ENCODE measurements at places on chromosomes 2 and 18. TPM values are rescaled to one million over a fixed set of nuclear protein-coding genes. Genes with fewer than 3 reads are reported as not detected.

- no peak for DNase-seq
- H3K4me1 ChIP-seq: peaks cover 39% of the 10 kb centered on the region
- H3K36me3 ChIP-seq: no peaks in the 10 kb centered on the region
- H3K27ac ChIP-seq: no peak overlapping the region
Observed at GRCh38 chr2:218985325-218986091, 524 bp upstream of the FEV start.

GRCh38 chr2:30113617-30114293 lies 33.1 kb upstream of the YPEL5 start:
- DNase-seq: no peak
- no peak overlapping the region for H3K27ac ChIP-seq
- H3K4me1 ChIP-seq: no peaks in the 10 kb centered on the region

DNA sequence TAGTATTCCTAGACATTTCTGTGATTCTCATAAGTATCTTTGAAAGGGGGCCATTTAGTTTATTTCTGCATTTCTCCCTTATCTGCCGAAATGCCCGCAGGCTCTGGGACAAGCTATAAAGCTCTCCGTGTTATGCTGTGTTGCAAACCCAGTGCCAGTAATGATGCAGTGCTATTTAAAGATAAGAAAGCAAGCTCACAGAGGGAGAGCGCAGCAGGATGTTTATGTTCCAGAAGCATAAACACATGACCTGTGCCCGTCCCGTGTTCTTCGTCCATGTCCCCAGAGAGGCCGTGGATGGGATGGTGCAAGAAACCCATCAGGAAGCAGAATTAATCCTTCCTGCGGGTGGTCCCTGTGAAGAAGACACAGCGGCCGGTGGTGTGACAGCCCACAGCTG lies 99.4 kb downstream of the NEDD4L start:
- H3K36me3 ChIP-seq: no peaks in the 10 kb centered on the region
- peak overlapping the region; percentile 32 for H3K27ac ChIP-seq
- no peak overlapping the region for H3K4me3 ChIP-seq
- no peaks in the 10 kb centered on the region for H3K27me3 ChIP-seq
- H3K4me1 ChIP-seq: peaks cover 14% of the 10 kb centered on the region

DNA sequence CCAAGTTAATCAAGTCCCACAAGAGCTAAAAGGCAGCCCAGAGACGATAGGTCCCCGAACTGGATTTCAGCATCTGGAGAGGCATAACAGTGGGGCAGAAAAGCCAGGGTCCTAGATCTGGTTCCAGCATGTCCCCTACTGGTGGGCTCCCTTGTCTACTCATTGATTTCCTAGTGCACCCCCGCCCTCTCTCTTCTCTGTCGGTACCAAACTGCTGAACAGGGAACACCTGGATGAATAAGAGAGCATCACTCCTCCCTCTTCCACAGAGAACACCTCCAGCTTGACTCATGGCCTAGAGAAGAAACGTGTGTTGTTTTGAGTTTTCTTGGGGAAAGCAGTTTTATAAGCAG lies 101.3 kb downstream of the FOXI3 start:
- no peak for DNase-seq
- H3K27ac ChIP-seq: no peak overlapping the region
- H3K4me1 ChIP-seq: peaks cover 3% of the 10 kb centered on the region
- H3K27me3 ChIP-seq: peaks cover 14% of the 10 kb centered on the region
- no peak overlapping the region for H3K4me3 ChIP-seq

Gene SLC66A2
- 54.2 TPM for total RNA-seq

GRCh38 chr18:74274700-74275099 lies 17.1 kb downstream of the CYB5A start:
- H3K27me3 ChIP-seq: no peaks in the 10 kb centered on the region
- H3K36me3 ChIP-seq: peaks cover 11% of the 10 kb centered on the region
- H3K4me1 ChIP-seq: peaks cover 68% of the 10 kb centered on the region
- H3K27ac ChIP-seq: no peak overlapping the region
- H3K4me3 ChIP-seq: no peak overlapping the region

DNA sequence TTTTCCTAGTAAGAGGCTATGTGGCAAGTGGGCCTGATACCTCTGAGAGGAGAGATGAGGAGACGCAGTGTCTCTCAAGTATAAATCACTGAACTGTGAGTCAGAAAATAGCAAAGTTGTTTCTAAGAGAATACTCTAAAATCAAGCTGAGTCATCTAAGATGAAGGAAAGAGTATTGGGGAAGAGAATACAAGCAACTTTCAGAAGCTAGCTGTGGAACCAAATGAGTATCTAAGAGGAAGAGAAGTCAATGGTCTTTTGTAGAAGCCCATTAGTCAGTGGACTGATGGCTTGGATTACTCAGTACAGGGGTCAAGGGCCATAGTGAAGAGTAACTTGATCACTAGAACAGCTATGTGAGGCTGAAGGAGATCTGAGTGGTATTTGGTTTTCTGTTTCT lies 2.7 kb upstream of the DCC start:
- H3K27me3 ChIP-seq: peaks cover 41% of the 10 kb centered on the region
- H3K4me1 ChIP-seq: no peaks in the 10 kb centered on the region
- H3K27ac ChIP-seq: no peak overlapping the region
- no peak for DNase-seq
- H3K36me3 ChIP-seq: no peaks in the 10 kb centered on the region

- no peaks in the 10 kb centered on the region for H3K27me3 ChIP-seq
- H3K27ac ChIP-seq: no peak overlapping the region
- H3K4me3 ChIP-seq: no peak overlapping the region
- H3K4me1 ChIP-seq: no peaks in the 10 kb centered on the region
- H3K36me3 ChIP-seq: no peaks in the 10 kb centered on the region
- DNase-seq: no peak
Observed at GRCh38 chr2:7450833-7451190, 533.6 kb downstream of the RNF144A start.

DNA sequence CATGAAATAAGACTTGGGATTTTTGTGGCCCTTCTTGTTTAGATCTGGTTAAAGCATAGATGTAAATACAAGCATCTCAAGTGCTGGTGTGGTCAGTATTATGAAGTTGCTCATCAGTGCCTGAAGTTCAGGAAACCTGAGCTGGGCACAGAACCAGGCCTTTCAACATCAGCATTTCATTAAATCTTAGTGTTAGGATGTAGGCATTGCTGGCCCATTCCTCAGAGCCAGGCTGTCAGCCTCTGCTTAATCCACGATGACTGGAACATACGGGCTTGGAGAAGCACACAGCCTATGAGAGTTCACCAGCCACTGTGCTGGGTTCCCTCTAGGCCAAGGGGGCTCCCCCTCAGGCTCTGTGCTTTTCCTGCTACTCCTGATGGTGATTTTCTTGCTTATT lies 270.2 kb downstream of the EN1 start:
- DNase-seq: no peak
- no peak overlapping the region for H3K27ac ChIP-seq
- no peaks in the 10 kb centered on the region for H3K27me3 ChIP-seq
- H3K36me3 ChIP-seq: no peaks in the 10 kb centered on the region
- H3K4me3 ChIP-seq: no peak overlapping the region
- H3K4me1 ChIP-seq: peaks cover 4% of the 10 kb centered on the region

DNA sequence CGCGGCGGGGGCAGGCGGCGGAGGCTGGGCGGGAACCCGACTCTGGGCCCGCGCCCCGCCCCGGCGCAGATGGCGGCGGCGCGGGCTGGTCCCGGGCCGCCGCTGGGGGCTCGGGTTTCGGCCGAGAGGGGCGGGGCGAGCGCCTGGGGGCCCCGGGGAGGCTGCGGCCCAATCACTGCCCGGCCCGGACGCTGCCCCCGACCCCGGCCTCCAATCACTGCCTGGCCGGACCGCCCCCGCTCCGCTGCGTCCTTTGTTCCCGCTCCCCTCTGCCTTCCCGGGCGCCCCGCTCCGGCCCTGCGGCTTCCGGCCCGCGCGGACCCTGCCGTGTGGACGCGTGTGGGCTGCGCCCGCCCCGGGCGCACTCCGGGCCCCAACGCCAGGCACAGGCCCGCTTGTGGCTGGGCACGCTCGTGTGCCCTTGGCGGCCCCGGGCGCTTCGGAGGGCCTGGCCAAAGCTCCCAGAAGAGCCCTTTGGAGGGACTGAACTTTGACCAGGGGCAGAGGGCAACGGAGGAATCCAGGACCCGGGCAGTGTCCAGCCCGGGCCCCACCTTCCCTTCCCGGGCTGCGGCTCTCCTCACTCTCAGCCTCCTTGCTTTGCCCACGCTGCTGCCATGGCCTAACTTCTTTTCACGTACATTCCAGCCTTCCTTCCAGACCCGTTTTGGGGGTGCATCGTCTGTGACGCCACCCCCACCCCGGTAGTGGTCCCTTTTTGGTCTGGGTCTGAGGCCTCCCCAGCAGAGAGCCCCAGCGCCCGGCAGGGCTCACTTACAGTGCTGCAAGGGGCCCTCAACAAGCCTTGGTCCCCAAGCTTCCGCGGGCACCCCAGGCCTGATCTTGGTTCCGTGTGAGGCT lies 27.1 kb upstream of the PTMA start:
- peaks cover 19% of the 10 kb centered on the region for H3K4me1 ChIP-seq
- peak; percentile 91 for DNase-seq
- peak overlapping the region; percentile 95 for H3K27ac ChIP-seq
- peak overlapping the region; percentile 63 for H3K4me3 ChIP-seq
- no peaks in the 10 kb centered on the region for H3K36me3 ChIP-seq
- no peaks in the 10 kb centered on the region for H3K27me3 ChIP-seq

DNA sequence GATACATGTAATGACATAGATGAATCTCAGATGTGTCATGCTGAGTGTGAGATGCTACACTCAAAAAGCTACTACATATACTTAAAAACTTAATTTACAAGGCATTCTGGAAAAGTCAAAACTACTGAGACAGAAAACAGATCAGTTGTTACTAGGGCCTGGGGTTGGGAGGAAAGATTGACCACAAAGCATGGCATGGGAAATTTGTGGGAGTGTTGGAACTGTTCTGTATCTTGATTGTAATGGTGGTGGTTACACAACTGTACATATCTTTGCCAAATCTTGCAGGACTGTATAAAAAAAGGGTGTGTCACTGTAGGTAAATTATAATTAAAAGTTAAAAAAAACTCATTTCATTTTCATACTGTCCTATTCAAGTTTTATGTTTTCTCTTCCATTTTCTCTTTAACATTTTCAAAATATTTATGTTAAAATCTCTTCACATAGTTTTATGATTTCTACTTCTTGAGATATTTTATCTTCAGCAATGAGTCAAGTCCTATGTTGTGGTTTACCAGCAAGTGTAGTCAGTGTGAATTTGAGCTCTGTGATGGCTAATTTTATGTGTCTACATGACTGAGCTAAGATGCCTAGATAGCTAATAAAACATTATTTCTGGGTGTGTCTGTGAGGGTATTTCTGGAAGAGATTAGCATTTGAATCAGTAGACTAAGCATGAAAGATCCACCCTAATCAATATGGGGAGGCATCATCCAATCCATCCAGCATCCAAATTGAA lies 58.6 kb upstream of the VRK2 start:
- H3K27me3 ChIP-seq: no peaks in the 10 kb centered on the region
- no peak overlapping the region for H3K27ac ChIP-seq
- H3K36me3 ChIP-seq: no peaks in the 10 kb centered on the region
- no peak for DNase-seq
- H3K4me1 ChIP-seq: no peaks in the 10 kb centered on the region

DNA sequence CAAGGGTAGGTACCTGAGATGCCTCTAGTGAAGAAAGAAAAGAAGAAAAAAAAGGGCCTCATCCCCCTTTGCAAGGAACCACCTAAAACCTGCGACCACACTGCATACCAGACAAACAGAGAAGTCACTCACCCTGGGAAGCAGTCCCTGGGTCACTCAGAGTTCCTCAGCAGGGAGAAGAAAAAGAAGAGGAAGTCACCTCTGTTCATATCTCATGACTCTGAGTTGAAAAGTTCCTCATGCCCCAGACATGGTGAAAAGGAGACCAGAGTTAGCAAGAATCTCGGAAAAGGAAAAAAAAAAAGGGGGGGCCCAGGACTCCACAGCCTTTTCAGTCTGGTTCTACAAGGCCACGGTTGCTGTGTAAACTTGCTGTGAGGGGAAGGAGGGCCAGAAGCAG lies 478.4 kb upstream of the NRXN1 start:
- H3K36me3 ChIP-seq: no peaks in the 10 kb centered on the region
- no peaks in the 10 kb centered on the region for H3K27me3 ChIP-seq
- no peak overlapping the region for H3K27ac ChIP-seq
- H3K4me3 ChIP-seq: no peak overlapping the region
- DNase-seq: no peak

Gene PLB1
- 5.5 TPM for total RNA-seq

DNA sequence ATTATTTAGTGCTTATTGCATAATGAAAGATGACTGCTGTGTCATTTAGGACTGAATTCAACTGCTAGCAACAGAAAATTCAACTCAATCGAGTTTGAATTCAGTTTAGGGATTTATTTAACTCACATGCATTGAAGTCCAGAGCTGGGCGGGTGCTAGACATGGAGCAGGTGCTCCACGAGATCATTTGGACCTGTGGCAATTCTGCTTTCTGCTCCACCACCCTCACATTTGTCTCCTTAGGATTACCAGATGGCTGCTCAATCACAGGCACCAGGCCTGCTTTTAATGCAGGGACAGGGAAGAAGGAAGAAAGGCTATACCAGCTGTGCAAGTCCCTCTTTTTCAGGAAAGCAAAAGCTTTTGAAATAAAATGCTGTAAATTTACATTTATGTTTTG lies 572.9 kb upstream of the SLC8A1 start:
- H3K27ac ChIP-seq: no peak overlapping the region
- no peaks in the 10 kb centered on the region for H3K36me3 ChIP-seq
- H3K4me3 ChIP-seq: no peak overlapping the region
- DNase-seq: no peak

- H3K4me1 ChIP-seq: no peaks in the 10 kb centered on the region
- no peak overlapping the region for H3K4me3 ChIP-seq
- H3K36me3 ChIP-seq: no peaks in the 10 kb centered on the region
- no peak overlapping the region for H3K27ac ChIP-seq
- no peak for DNase-seq
Observed at GRCh38 chr2:23204685-23205242, 180.2 kb upstream of the KLHL29 start.

GRCh38 chr2:218074031-218074430 lies 5.0 kb downstream of the RUFY4 start:
- H3K36me3 ChIP-seq: no peaks in the 10 kb centered on the region
- H3K4me1 ChIP-seq: no peaks in the 10 kb centered on the region
- H3K4me3 ChIP-seq: no peak overlapping the region
- no peaks in the 10 kb centered on the region for H3K27me3 ChIP-seq
- H3K27ac ChIP-seq: no peak overlapping the region

Gene PSMA8
- not detected for total RNA-seq

Gene TNFRSF11A
- 3.9 TPM for total RNA-seq

DNA sequence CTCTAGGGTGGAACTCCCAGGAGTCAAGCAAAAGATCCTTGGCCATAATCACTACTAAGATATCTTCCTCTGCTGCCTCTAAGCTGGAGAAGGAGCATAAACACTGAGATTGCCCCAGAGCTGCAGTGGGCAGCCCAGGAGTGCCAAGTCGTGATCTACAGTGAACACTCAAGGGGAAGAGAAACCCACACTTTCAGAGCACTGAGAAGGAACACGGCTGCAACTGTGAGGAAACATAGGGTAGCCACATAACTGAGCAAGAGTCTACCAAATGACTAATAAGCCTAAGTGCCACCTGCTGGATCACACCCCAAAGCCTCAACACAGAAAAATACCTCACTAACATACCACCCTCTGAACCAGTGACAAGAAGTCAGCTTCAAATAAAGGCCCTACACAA lies 79.6 kb upstream of the RAB12 start:
- no peaks in the 10 kb centered on the region for H3K4me1 ChIP-seq
- H3K27me3 ChIP-seq: no peaks in the 10 kb centered on the region
- no peak overlapping the region for H3K4me3 ChIP-seq
- DNase-seq: no peak
- no peak overlapping the region for H3K27ac ChIP-seq

All from lower lobe of right lung (tissue), 2 donors.